Stimulated activated CD8-positive, alpha-beta memory T cell treated with anti-CD3 and anti-CD28 coated beads, Interleukin-4, amount 100 ng/mL, for 1 hour (primary cell): ENCODE measurements at places on chromosomes 3 and 15.

- no peak for DNase-seq
Measured at GRCh38 chr3:44513513-44513912, 36.0 kb upstream of the ZNF445 start.

- no peak for DNase-seq
Measured at GRCh38 chr3:8220291-8220690, 281.3 kb upstream of the LMCD1 start.

GRCh38 chr3:155079468-155079745 lies 712 bp upstream of the MME start:
- DNase-seq: no peak

- no peak for DNase-seq
Measured at GRCh38 chr3:115975796-115976195, 352.5 kb downstream of the GAP43 start.

GRCh38 chr3:177448987-177449359 lies 251.7 kb upstream of the TBL1XR1 start:
- DNase-seq: no peak
